MG63 (cell line): ENCODE measurements at places on chromosomes 7 and 10.

DNA sequence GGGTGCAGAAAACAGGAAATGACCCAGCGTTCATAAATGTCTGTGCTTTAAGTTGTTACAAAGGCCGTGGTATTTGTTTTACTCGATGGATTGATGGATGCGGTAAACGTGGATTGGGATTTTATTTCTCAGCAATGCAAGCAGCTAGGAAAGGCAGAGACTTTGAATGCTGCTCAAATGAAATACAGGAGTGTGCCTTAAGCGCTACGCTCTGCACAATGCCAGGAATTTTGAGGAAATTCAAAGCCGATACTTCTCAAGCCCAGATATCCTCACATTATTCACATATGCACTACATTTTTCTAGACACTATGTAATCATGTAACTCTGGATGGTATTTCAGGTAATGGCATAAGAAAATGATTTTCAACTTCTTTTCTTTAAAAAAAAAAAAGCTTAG lies 514.3 kb upstream of the ADARB2 start:
- no peak for DNase-seq

DNA sequence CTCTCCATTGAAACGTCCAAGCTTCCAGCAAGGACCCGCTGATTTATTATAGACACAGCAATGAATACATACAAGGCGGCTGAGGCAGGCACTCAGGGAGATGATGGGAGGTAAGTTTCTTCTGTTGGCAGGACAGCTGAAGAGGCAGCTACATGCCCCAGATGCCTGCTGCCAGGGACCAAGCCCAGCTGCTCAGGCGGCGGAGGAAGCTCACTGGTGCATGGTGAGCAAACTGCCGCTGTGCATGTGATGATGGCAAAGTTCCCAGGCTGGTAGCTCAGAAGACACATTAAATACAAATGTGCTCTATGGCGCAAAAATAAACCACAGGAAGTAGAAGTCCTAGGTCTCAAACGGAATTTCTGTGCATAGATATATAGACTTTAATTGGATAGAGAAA lies 2.3 kb downstream of the DNTT start:
- DNase-seq = peak; percentile 63

GRCh38 chr10:12073526-12073925 lies 4.8 kb downstream of the DHTKD1 start:
- DNase-seq = no peak

DNA sequence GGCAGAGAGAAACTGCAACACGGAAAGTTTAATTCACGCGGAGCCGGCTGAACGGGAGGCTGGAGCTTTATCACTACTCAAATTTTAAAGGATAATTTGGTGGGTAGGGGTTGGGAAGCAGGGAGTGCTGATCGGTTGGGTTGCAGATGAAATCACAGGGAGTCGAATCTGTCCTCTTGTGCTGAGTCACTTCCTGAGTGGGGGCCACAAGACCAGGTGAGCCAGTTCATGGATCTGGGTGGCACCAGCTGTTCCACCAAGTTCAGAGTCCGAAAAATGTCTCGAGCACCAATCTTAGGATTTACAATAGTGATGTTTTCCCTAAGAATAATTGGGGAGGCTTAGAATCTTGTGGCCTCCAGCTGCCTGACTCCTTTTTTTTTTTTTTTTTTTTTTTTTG lies 3.6 kb upstream of the PRAP1 start:
- DNase-seq = no peak

DNA sequence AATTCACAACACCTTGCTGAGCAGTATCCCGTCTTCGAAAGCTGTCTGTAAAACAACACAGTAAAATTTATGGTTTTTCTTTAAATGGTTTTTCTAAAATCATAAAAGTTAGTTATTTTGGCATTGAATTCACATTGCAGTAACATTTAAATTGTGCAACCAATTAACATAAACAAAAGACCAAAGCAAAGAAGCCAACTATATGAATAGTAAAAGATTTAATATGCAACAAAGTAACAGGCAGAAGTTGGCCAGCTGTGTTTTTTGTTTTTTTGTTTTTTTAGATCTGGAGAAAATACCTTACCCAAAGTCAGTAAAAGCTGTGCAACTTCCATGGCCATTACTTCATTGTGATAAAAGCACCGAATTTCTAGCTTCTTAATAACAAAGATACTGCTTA lies 11.3 kb downstream of the SRI start:
- no peak for DNase-seq
